ENCODE measurements at places on chromosomes 4 and X. TPM values are rescaled to one million over a fixed set of nuclear protein-coding genes. Genes with fewer than 3 reads are reported as not detected.

Gene DGKK
- 0.11 TPM for total RNA-seq

Gene BST1
- 3.8 TPM for total RNA-seq

Gene NLGN3
- not detected for total RNA-seq

Gene C4orf36
- total RNA-seq, result 0.40 TPM

Gene TMA16
- total RNA-seq, result 61.6 TPM

Gene TTC29
- not detected for total RNA-seq
